NCI-H2081 (cell line): ENCODE measurements at places on chromosomes 4 and X.

DNA sequence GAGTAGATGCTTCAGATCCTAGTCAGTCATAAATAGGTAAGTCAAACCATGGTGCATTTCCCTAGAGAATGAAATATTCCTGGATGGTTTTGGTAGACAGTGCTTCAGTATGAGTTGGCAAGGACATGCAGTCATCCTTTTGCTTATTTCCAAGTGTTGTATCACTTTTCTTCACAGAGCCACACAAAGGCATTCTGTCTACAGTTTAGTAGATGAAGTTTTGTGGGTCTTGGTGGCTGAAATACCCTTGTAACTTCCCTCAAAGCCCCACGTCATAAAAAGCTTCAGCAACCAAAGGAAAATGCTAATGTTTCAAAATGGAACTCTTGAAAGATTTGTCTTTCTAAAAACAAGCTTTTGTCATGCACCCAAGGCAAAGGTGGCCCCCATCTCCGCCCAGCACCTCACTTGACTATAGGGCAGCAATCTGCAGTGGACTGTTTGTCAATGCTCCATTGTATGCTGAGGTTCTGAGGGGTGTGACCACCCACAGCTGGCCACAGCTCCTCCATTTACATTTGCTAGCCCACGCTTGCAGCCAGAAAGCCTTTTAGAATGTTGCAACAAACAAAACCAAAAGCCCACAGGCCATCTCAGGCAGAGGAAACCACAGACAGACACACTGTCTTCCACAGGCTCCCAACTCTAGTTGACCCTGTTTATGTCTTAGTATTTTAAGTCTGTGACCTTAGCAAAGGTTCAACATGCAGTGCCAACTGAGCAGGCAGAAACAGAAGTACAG lies 87.1 kb upstream of the FAM9C start:
- DNase-seq, result no peak

- no peak for DNase-seq
These were observed 200.7 kb upstream of the IL15 start for GRCh38 chr4:141435446-141436225.

DNA sequence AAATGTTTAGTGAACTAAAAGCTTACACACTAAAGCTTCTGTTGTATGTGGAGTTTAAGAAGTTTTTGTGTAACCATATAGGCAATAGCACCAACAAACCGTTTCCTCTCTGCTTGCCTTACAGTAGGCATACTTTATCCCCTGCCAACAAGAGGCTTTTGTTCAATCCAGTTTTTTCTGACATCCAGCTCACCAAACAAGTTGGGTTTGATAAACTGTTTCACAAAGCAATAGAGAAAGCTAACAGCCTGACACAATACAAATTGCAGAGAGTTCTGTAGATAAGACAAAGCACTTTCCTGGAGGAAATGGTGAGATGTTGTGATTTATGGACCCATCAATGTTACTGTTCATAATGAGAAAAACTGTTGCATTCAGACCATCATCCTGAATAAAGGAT lies 53.8 kb downstream of the PACRGL start:
- no peak for DNase-seq

DNA sequence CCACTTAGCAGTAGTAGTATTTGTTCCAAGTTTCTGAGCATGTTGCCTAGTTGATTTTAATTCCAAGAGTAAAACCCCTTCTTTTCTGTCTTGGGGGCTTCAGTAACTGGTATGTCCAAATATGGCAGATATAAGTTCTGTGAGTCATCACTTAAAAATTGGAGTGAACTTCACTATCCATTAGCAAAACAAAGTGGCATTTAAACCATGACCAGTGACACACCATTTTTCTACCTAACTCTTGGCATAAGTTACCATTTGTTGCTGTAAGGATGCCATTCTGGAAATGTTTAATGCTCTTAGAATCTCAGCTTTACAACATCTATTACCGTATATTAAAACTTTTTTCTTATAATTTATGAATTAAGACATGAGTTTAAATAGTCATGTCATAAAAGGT lies 102.0 kb downstream of the CBR4 start:
- DNase-seq, result no peak

DNA sequence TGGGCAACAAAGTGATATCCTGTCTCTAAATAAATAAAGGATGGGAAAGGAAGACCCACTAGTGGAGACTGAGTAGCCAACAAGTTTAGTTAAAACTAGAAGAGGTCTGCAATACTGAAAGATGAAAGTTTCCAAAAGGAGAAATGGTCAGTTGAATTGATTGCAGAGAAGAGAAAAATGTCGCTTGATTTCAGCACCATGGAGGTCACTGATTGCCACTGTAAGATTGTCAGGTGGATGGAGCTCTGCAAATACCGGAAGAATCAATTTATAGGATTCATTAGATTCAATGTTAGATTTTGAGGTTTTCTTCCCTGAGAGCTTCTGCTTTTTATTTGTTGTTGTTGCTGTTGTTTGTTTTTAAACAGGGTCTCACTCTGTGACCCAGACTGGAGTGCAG lies 5.4 kb upstream of the FNIP2 start:
- no peak for DNase-seq

- DNase-seq, result no peak
These were observed 146.3 kb downstream of the LDB2 start for GRCh38 chr4:16752150-16752549.

- DNase-seq, result no peak
These were observed at the start of gene SRPX2 for GRCh38 chrX:100643956-100644860. Gene SRPX2, plus strand, starts transcription at chrX:100644199. Its CDS starts 2,124 bp downstream, at chrX:100646323.

GRCh38 chr4:155854582-155855226 lies 11.4 kb downstream of the ASIC5 start:
- DNase-seq, result no peak

DNA sequence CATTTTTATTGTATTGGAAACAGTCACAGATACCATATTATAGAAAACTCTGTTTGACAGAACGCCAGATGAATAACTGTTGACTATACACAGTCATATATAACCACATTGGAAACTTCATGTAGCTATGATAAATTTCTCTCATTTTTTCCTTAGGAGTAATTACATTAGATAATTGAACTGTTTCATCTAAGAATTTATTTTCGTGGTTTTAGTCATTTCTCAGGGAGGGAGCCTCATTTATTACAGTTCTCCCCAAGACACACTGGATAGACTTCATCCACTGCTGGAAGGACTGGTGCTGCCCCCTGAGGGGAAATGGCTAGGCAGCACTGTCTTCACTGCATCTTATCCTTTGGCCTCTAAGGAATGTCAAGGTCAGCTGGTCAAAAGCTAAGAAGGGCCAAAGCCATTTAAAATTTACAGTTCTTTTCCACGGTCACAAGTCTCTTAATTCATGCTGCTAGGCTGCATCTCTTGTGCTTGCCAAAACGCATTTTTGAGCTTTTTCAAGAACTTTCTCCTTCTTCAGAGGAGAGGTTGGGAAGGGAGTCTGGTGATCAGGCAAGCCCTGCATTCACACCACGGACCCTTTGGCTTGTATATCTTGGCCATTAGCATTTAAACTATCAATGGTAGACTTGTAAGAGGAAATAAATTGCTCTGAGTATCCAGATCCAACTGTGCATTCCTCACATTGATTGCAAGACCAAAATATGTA lies 145.1 kb downstream of the CBR4 start:
- no peak for DNase-seq

DNA sequence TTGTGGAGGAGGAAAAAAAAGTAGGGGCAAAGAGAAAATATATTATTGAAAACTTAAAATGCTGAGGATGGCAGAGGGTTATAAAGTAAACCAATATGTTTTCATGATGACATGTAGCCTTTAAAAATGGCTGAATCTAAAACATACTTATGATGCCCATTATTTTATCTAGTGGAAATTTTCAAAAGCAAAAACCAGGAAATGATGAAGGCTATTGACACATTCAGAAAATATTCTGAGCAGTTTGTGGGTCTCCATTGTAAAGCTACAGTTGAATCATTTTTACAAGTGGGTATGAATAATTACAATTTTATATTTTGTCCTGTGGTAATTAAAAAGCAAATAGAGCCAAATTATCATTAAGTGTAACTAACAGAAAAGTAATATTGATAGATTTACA lies 10.7 kb downstream of the PLS3 start:
- no peak for DNase-seq

GRCh38 chr4:99615170-99615820 lies 40.7 kb downstream of the MTTP start:
- no peak for DNase-seq

DNA sequence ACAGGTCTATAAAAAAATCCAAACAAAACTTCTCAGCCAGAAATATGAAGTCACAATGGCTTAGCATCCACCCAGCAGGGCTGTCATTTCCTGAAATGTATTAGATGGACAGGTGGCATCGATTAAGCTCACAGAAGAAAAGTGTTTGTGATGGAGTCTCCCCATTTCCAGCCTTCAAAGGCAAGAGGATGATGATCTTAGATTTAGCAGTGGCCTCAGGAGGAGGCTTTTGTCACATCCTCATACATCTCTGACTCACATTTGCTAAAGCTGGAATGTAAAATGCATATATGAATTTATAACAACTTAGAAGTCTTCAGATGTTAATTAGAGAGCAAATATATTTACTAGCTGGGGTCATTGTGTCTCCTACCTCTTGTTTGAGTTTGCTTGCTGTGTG lies 441.9 kb downstream of the SPRY1 start:
- peak; percentile 4 for DNase-seq

DNA sequence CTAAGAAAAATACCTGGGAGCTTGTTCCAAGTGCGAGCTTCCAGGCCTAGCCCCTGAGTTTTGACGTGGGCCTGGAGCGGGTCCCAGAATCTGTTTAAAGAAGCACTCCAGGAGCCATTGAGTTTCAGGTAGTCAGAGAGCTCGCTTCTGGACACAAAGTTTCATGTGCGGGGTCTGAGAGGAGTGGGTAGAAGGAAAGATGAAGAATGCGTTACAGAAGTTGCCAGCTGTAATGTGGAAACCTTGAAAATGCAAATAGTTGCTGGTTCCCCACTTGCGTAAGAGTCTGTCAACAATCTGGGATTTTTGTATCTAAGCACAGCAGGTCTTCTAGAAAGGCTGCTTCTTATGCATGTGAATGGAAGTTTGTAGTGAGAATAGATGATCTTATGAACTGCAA lies 77.5 kb upstream of the CLCN4 start:
- no peak for DNase-seq

- no peak for DNase-seq
These were observed 13.8 kb upstream of the CLDN34 start for GRCh38 chrX:9953396-9953795.

DNA sequence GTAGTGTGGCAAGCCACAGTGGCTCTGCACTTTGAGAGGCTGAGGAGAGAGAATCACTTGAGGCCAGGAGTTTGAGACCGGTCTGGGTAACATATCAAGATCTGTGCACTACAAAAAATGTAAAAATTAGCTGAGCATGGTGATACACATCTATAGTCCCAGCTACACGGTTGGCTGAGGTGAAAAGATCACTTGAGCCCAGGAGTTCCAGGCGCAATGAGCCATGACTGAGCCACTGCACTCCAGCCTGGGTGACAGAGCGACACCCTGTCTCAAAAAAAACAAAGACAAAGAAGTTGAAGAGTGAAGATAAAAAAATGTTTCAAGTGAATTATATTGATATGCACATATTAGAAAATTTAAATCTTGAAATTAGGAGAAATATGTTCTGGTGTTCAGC lies 46.3 kb downstream of the SULT1B1 start:
- no peak for DNase-seq

GRCh38 chr4:112182604-112183003 lies 37.4 kb downstream of the FAM241A start:
- no peak for DNase-seq

DNA sequence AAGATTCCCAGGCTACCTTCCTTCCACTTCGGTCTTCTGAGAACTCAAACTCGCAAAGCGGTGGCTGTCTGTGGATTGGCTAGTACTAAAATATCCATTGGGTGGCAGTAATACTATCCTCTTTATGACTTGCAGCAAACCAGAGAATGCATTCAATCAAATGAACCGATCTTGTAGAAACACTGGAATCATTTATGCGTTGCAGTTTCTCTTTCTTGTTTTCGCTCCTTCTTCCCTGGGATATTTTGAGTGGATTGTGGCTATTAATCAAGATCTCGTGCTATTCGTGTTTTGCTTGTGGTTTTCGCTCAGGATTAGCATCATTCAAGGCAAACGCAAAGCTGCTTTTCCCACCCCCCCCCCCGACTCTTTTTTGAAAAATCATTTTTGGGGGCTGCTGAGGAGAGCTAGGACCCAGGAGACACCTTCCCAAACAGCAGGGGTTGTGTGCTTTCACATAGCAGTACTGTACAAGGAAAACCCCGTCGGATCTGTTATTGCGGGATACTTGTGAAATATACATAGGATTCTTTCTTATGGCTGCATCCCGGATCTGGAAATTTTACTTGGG lies at the start of gene IL1RAPL1:
Gene IL1RAPL1 (plus strand): TSS at position 466 of the 571 bp plus-strand sequence.
- DNase-seq, result peak; percentile 32

GRCh38 chr4:147456706-147457105 lies 24.2 kb upstream of the EDNRA start:
- DNase-seq, result no peak

- DNase-seq, result no peak
These were observed 48.0 kb downstream of the ARAP2 start for GRCh38 chr4:36196145-36196913.

GRCh38 chrX:153931748-153932147 lies 3.1 kb downstream of the NAA10 start:
- DNase-seq, result no peak

GRCh38 chrX:5746231-5746630 lies 482.4 kb downstream of the NLGN4X start:
- no peak for DNase-seq

GRCh38 chr4:176939445-176939844 lies 146.7 kb upstream of the VEGFC start:
- no peak for DNase-seq

DNA sequence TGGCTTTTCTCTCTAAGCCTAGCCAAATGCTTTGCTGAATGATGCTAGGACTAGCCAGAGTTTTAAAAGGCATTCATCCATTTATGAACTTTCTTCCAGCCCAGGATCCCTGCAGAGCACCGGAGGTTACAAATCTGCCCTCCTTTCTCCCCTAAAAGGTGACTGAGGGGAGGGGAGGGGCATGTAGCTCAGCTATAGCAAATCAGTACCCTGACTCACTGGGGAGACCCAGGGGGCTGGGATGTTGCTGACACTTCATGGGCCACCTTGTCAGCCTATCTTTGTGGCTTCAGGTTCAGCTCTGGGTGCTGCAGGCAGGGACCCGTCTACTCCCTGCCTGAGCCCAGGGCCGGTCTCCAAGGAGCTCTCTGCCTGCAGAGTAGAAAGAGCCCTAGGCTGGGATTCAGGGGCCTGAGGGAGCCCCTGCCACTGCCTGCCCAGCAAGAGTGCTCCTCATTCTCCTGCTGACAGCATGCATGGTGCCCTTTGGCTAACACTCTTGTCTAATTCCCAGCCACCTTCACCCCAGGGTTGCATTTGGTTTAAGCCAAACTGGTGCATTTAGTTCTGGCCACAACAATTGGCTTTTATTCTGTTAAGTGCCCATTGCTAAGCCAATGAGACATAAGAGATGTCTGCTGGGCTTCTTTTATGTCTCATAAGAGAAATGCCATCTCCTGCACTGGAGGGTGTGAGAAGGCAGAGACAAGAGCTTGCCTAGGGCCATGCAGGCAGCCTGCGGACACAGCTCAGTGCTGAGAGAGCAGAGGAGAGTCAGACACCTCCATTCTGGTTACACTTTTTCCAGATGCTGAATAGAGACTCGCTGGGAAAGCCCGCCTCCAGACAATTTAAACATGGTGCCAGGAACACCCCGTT lies 11.9 kb upstream of the UBA6 start:
- DNase-seq, result no peak

- no peak for DNase-seq
These were observed 97.8 kb downstream of the SYTL5 start for GRCh38 chrX:38103857-38104812.
